ENCODE measurements at places on chromosomes 12 and 14.

- no peak for DNase-seq
Observed at GRCh38 chr14:83548061-83548839, 1981.7 kb upstream of the FLRT2 start.

- DNase-seq: no peak
Observed at GRCh38 chr12:96249196-96250118, 55.3 kb downstream of the ELK3 start.

- DNase-seq: no peak
Observed at GRCh38 chr12:60752589-60752988, 1156.8 kb downstream of the SLC16A7 start.

DNA sequence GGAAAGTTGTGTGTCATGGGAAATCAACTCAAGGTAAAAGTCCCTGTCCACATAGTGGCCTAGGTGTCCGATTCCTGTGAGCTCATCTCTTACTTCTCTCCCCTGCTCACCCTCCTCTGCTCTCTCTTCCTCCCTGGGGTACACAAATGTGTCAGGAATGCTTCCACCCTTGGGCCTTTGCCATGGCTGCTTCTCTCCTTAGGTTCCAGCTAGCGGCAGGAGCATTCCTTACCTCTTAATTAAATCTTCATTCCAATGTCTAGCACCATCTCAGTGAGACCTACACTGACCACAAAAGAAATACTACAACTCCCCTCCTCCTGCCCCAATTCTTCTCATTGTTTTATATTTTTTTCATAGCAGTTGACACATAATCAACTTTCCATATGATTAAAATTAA is 298.6 kb downstream of the PDZRN4 start:
- DNase-seq: no peak

GRCh38 chr12:47218191-47218654 is 138.5 kb upstream of the AMIGO2 start:
- no peak for DNase-seq

GRCh38 chr12:34405286-34406227 is 383.3 kb downstream of the ALG10 start:
- no peak for DNase-seq

DNA sequence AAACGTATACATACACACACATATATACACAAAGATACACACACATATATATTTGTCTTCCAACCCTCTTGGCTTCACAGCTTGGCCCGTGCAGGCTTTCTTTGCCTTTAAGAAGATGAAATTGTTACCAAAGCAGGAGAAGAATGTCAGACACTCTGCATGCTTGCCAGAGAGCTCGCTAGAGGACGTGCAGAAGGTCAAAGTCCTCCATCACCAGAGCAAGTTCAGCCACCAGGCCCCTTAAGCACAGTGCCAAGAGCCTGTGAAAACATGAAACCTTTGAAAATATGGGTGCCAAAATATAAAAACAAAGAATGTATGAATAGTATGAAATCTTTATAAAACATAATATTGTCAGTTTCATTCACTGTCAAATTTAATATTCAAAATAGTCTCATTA is 14.9 kb upstream of the MCRS1 start:
- no peak for DNase-seq

DNA sequence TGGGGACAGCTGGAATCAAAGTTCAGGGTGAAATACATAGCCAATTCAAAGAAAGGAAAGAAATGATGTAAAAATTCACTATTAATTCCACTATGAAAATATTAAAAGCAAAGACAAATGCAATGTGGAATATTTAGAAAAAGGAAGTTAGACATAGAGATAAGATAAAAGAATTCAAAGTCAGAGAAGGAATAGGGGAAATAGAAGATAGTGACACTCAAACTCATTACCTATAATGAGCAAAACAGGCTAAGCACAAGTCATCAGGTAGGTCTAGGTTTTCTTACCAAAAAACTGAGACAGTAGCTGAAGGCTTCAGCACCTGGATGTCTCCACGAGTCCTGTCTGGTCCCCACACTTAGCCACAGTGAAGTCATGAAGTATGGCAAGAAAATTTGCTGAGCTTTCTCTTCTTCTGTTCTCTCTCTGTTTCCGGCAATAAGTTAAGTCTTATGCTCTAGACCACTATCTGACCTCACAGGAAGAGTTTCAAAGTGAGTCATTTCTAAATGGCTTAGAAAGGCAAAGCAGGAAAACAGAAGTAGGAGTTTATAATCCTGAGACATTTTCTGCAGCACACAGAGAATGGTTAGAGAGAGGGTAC is at the start of gene C3AR1:
C3AR1 (minus strand) TSS at position 369 of the 604 bp plus-strand sequence. CDS start 6,174 bp downstream, outside the sequence.
- no peak for DNase-seq

GRCh38 chr12:87274594-87275245 is 754.5 kb downstream of the C12orf50 start:
- DNase-seq: peak; percentile 49

GRCh38 chr12:91926848-91927247 is 218.8 kb downstream of the BTG1 start:
- DNase-seq: peak; percentile 72

DNA sequence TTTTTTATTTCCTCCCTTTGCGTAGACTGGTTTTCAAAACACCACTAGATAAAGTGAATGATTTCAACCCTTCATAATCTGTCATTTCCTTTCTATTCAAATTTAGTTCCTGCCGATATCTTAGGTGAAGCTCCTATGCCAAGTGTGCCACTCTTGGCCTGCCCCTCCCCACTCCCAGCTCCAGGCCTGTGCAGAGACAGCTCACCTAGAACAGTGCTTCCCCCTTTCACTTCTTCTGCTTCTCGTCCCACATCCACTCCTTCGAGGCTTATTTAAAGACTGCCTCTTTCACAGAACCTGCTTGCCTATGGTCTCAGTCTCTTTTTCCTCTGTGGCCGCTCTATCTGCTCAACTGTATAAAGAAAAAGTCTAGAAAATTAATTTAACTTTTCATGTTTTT is 473.8 kb downstream of the RAD51B start:
- DNase-seq: no peak

DNA sequence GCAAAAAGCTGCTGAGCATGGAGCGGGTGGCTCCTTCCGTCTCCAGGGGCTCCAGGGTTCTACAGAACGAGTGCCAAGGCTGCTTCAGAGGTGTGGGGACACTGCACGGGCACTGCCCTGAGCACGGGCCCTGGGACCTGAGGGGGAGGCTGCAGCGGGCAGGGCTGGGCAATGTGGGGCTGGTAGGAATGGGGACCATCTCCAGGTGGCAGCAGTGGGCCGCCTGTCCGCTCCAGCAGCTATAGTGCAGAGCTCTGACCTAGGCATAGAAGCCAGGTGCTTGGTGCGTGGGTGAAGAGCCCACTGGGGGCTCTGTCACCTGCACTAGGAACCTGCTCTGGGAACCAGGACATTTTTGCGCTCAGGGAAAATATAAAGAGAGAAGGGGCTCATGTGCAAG is 22.3 kb downstream of the HDAC7 start:
- DNase-seq: no peak

DNA sequence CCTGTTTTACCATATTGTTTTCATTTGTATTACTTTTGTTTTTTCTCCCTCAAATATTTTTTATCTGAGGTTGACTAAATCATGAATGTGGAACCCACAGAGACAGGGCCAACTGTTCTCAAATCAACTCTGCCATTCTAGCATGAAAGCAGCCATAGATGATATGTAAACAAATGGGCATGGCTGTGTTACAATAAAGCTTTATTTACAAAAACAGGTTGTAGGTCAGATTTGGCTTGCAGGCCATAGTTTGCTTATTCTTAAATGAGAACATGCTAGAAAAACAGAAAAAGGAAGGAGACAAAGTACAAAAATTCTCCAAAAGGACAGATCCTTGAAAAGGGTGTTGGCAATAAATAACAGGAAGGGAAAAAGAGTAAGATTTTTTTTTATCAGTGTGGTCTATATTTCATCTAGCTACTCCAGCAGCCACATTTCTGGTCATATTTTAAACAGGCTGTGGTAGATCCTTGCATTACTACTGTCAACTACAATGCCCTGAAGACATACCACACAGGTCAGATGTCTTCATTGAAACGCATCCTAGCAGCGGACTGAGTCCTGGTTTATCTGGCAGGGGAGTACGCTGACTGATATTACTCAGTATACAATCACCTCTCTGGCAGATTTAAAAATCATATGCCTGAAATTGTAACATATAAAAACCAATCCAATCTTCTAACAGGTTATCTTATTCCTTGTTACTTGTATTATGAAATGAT is 42.9 kb downstream of the SPPL3 start:
- DNase-seq: no peak

- no peak for DNase-seq
Observed at GRCh38 chr14:94380225-94381148, 7.9 kb downstream of the SERPINA1 start.

GRCh38 chr14:57389646-57390036 is 745 bp upstream of the NAA30 start:
- peak; percentile 31 for DNase-seq

DNA sequence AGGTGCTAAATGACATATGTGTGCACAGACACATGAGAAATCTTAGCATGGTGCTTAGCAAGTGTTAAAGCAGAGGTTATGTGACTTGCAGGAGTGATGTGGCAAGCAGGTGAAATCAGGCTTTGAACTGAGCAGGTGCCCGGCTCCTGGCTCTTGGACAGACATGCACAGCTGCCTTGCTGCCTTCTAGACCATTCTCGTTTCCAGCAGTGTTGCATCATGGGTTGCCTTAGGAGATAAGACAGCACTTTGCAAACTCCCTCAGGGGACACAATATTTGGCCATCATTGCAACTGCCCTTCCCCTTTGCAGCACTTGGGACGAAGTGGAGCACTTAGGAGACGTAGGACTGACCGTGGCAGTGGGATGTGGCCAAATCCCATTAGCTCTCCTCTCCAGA is 17.2 kb upstream of the GSC start:
- DNase-seq: no peak

DNA sequence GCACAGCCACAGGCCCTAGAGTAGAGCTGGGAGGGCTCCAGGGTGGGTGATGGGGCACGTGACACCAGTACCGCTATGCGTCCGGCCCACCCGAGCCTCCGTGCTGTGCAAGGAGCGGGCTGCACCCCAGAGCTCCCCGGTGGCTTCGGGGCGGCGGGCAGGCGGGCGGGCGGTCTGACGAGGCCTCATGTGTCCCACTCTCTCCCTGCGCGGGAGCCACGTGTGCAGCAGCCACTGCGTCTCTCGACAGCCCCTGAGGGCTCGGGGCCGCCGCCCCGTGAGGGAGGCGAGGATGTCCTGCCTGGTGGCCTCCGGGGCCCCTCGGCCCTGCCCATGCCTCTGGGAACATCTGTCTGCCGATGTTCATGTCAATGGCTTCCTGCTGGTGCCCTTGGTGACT is 51.2 kb upstream of the FBRSL1 start:
- DNase-seq: no peak

DNA sequence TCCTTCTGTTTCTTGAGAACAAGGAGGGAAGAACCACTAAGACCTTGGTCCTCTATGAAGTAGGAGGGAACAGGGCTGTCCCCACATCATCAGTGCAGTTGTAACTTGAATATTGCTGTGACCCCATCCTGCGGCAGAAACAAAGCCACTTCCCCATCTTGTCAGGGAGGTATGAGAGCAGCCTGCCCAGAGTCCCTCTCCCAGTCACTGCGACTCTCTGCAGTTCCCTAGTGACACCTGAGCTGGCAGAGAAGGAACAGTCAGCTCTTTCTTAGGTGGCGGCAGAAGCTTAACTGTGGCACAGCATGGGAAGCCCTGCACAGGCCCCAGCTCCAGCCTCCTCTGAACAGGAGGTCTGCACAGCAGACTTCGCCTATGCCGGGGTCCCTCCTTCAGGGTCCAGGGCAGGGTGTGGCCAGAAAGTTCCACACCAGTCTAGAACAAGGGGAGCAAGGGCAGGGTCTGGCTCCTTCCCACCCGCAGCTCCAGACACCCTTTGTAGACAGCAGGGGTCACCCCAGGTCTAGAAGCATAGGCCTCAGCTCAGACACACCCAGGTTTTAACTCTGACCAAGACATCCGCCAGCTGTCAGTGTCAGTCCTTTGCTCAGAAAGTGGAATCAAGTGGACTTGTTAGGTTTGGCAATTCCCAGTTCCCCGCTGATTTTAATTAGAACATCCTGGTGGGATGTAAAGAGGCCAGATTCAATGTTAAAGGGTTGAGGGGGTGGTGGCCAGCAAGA is 36.8 kb downstream of the DEGS2 start:
- DNase-seq: peak; percentile 53

DNA sequence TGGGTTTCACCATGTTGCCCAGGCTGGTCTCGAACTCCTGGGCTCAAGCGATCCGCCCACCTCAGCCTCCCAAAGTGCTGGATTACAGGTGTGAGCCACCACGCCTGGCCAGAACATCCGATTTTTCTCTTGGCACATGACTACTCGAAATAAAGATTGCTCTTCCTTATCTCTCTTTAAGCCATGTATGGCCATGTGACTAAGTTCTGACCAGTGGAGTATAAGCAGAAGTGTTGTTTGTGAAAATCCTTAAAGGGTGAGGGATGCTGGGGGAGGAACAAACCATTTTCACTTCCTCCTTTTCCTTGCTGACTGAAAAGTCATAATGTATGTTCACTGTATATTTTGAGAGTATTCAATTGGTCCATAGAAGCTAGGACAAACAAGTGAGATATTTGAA is 50.7 kb upstream of the ATF7IP start:
- no peak for DNase-seq

DNA sequence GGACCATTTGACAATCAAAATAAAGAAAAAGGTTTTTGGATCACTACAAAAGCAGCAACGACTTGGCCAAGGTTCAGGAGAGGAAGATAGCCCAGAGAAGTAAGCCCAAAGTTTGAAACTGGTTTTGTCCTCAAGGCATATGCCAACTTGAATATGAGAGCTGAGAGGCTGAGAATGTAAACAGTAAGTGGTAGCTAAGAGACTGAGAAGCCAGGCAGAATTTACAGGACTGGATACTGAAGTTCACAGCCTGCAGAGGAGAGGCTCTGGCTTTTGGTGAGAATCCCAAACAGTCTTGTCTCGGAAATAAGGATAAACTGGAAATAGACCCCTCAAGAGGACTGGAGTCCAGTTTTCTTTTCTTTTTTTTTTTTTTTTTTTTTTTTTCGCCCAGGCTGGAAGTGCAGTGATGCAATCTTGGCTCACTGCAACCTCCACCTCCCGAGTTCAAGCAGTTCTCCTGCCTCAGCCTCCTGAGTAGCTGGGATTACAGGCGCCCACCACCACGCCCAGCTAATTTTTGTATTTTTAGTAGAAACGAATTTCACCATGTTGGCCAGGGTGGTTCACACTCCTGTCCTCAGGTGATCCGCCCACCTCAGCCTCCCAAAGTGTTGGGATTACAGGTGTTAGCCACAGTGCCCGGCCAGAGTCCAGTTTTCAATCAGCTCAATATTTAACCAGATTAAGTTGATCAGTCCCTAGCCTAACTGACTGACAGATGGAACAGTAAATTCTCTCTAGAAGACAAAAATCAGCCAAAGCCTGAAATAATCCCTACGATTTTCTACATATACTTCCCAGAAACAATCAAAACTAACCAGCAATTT is 82.6 kb upstream of the COCH start:
- DNase-seq: no peak

Measured in HT-29 (cell line).